ENCODE measurements at places on chromosomes 1 and 21.

- no peak for DNase-seq
Observed at GRCh38 chr1:172350856-172351255, 69.6 kb upstream of the C1orf105 start.

DNA sequence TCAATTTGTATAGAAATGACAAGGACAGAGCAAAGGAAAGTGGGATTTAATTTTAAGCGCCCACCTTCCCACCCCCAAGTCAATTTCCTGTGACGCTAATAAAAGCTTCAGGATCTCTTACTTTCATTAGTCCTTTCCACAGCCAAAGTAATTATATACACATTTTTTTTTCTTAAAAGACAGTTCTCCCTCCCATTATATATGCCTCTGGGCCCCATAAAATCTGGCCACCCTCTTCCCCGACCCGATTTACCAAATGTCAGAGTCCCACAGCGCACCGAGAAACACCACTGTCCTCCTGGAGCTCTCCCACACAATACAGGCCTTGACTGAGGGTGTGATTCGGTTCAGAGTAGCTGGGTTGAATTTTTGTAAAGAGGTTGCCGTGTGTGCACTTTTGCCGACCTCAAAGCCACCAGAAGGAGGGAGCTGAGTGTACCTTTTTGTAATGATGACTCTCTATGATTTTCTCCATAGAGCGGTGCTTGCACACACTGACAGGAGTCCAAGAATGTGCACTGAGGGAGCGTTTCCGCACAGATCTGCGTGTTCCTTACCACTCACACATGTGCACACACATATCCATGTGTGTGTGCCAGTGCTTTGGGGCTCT, 26.2 kb upstream of the IL10 start:
- no peak for DNase-seq

- DNase-seq = peak; percentile 40
Observed at GRCh38 chr1:24635195-24635843, 7.8 kb upstream of the SRRM1 start.

- DNase-seq = no peak
Observed at GRCh38 chr1:20491866-20492265, 5.9 kb upstream of the CAMK2N1 start.

DNA sequence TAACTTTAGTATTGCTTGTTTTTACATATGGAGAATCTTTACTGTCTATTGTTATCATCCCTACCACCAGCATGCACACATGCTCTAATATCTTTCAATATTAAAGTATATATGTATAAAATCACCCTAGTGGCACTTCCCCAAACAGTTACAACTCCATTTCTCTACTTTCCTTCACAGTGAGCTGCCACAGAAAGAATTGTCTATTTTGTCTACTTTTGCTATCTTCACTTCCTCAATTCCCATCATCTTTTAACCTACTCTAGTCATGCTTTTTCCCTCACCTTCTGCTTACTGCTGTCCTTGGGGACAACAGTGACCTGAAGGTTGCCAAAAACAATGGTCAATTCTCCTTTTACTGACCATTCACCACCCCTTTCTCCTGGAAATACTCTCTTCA, 59.2 kb downstream of the VCAM1 start:
- no peak for DNase-seq

DNA sequence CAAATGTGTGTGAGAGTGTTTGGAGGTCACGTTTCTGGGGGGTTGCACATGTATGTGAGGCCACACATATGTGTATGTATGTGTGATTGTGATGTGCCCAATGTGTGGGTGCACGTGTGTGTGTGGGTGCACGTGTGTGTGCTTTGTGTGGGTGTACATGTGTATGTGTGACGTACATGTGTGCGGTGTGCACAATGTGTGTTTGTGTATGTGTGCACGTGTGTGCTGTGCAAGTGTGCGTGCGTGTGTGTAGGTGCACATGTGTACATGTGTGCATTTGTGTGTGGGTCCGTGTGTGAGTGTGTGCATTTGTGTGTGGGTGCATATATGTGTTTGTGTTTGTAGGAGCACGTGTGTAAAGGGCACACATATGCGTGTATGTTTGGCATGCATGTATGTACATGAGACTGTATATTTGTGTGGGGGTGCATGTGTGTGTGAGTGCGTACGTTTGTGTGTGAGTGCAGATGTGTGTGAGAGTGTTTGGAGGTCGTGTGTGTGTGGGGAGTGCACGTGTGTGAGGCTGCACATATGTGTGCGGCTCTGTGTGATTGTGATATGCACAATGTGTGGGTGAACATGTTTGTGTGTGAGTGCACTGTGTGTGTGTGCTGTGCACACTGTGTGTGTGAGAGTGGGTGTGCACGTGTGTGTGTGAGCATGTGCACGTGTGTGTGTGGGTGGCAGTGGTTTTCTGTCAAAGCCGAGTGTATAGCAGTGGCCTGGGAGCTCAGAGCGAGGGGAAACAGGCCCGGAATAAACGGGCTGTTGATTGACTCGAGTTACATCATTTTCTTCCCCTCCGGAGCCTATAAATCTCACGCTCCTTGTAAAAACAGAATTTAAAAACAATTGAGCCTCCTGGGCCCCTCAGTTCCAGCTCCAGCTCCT, 132.7 kb upstream of the ARHGEF16 start:
- no peak for DNase-seq

- DNase-seq = no peak
Observed at GRCh38 chr1:79150576-79150975, 144.0 kb upstream of the ADGRL4 start.

DNA sequence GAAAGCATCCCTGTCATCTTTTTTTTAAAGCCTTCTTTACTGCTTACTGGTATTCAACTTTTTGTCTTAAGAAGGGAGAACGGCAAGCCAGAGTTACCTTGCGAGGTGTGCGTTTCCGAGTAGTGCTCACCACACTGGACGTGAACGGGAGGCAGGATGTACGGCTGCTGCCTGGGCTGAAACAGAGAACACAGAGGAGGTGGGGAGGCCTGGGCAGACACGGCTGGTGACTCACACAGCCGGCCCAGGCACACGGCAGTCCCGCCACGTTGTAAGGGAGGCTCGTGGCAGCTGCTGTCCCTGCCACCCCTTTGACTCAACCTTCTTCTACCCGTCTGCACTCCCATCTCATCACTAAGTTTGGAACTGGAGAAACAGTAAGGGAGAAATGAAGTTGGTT, 105.8 kb downstream of the SMYD2 start:
- no peak for DNase-seq

GRCh38 chr1:238119861-238120260, 229.1 kb upstream of the ZP4 start:
- no peak for DNase-seq

- no peak for DNase-seq
Observed at GRCh38 chr1:116538544-116538943, 32.3 kb downstream of the CD58 start.

- DNase-seq = no peak
Observed at GRCh38 chr1:161978011-161978790, 45.5 kb downstream of the OLFML2B start.

- DNase-seq = peak; percentile 85
Observed at GRCh38 chr1:85109475-85109874, 61.2 kb upstream of the MCOLN3 start.

DNA sequence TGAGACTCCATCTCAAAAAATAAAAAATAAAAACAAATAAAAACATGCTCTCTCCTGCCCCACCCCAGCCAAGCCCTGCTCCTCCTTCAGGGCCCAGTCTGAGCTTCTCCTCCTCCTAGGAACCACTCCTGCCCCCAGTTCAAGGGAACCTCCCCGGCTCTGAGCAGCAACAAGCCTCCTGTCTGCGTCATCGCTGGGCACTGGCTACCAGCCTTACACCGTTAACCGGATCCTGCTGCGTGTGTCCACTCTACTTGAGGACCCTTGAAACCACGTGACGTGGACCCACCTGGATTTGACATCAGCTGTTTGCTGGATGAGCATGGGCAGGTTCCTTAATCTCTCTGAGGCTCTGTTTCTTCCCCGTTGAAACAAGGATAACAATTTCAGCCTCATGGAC, 1.6 kb upstream of the TAS1R2 start:
- DNase-seq = no peak

DNA sequence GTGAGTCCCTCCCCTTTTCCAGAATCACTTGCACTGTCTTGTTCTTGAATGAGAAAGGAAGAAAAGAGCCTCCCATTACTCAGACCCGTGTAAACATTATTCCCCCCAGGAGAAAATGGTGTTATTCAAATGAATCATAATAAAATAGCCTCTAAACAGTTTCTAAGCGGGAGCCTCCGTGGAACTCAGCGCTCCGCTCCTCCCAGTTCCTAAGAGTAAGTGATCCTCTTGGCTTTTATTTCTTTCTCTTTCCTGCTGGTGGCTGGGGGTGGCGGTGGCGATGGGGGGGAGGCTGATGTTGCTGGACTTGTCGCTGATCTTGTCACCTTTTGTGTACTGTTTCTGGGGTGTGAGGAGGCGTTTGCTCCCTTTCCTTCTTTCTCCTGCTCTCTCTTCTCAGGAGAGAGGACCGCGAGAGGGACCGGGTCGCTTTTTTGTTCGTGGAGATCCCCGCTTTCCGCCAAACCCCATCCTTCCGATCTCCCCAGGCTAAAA, 781 bp downstream of the PROX1 start:
- DNase-seq = peak; percentile 36

- DNase-seq = no peak
Observed at GRCh38 chr1:224800486-224801119, 128.9 kb upstream of the DNAH14 start.

DNA sequence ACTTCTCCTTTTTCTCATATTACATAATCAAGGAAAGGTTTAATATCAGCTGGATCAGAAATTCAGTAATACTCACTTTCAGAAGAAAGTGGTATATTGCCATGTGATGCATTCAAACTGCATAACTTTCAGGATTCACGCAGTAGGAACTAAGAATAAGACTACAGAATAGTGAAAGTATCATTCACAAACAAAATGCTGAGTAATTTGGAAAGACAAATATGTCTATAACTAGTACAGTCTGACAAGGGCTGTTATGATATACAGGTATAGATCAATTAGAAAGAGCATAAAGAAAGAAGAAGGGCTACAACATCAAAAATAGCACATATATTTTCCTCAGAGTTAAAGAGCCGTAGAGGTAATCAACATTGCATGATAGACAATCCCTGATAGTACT, 871.5 kb upstream of the TMPRSS15 start:
- no peak for DNase-seq

DNA sequence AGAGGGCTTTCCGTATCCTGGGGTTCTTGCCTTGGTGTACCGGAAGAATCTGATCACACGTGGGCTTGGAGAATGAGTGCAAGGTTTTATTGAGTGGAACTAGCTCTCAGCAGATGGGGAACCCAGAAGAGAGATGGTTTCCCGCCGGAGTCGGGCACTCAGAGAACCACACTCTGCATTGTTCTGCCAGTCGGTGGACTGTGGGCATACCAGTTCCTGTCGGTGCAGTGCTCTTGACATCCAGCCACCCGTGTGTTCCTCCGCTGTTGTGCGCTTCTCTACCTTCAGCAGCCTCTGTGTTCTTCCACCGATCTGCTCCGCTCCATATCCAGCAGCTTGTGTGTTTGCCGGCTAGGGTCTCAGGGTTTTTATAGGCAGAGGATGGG, 10.8 kb upstream of the PPIE start:
- no peak for DNase-seq

GRCh38 chr21:27649762-27650161, 682.9 kb upstream of the ADAMTS5 start:
- no peak for DNase-seq

All from NCI-H446 (cell line).